Mucosa of descending colon (tissue), 3 donors: ENCODE measurements at places on chromosomes 2 and 18. TPM values are rescaled to one million over a fixed set of nuclear protein-coding genes. Genes with fewer than 3 reads are reported as not detected.

CCDC88A gene
- 14.4 TPM for total RNA-seq

CCL20 gene
- 24.4 TPM for total RNA-seq

HMSD gene
- 0.38 TPM for total RNA-seq

ASAP2 gene
- 50.4 TPM for total RNA-seq

ACMSD gene
- not detected for total RNA-seq

PCARE gene
- not detected for total RNA-seq

GAL3ST2 gene
- total RNA-seq: 46.5 TPM

MZT2B gene
- total RNA-seq: 210 TPM

ERICH2 gene
- not detected for total RNA-seq

MYL12B gene
- total RNA-seq: 609 TPM

FAM168B gene
- total RNA-seq: 86.1 TPM

DPYSL5 gene
- 0.24 TPM for total RNA-seq

ST3GAL5 gene
- 5.4 TPM for total RNA-seq

APCDD1 gene
- total RNA-seq: 3.8 TPM

DNA sequence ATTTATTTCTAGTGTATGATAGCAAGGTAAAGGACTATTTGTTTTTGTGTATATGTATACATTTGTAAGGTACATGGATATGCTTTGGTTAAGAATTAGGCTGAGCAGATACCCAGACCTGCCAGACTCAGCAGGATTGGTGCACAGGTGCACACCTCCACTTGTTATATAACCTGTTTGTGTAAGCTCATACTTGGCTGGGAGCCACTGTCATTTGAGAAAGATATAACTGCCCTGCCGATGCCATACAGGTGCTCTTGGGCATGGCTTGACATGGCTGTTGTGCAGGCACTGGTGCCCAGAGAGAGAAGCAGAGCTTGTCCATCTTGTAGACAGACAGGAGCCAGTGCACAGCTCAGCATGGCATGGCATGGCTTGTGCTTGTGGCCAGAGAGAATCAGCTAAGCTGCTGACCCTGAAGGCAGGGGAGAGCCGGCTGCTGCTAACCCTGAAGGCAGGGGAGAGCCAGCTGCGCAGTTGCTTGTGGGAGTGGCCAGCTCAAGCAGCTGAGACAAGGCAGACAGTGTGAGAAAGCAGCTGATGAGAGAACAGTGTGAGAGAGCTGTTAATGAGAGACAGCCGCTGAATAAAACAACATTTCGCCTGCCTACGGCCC, 136.5 kb downstream of the RNF144A start:
- DNase-seq: no peak

DNA sequence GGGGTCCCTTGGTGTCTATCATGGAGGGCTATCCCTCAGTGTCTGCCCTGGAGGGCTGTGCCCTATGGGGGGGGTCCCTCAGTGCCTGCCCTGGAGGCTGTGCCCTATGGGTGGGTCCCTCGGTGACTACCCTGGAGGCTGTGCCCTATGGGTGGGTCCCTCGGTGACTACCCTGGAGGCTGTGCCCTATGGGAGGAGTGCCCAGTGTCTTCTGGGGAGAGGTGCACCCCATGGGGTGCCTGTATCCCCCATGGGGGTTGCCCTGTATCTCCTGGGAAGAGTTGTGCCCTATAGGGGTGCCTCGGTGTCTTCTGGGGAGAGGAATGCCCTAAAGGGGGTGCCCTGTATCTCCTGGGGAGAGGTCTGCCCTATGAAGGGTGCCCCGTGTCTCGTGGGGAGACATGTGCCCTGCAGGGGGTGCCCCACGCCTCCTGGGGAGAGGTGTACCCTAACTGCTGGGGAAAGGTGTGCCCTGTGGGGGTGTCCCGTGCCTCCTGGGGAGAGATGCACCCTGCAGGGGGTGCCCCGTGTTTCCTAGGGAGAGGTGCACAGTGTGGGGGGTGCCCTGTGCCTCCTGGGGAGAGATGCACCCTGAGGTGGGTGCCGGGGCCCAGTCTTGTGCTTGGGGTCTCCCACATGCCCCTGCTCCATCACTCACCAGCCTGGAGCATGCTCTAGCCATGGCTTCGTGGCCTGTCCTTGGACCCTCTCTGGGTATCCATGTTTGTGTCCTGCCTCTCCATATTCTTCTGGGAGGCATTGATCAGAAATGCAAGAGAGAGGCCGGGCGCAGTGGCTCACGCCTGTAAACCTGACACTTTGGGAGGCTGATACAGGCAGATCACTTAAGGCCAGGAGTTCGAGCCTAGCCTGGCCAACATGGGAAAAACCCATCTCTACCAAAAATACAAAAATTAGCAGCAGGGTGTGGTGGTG, 215.6 kb downstream of the HDAC4 start:
- DNase-seq: peak; percentile 14

- DNase-seq: no peak
Observed at GRCh38 chr18:74063023-74063422, 84.6 kb downstream of the FBXO15 start.

DNA sequence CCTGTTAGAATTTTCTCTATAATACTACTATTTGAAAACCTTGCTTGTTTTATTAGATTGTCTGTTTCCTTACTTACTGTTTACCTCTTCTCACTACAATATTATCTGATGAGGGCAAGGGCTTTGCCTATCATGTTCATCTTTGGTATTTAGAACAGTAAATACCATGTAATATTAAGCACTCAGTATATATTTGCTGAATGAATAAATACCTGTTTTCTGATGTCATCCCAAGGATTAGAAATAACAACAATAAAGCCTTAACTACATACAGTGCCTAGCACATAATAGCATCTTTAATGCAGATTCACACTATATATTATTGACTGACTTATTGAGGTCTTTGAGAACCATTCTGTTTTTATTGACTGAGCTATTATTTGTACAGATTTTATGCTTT, 142.1 kb downstream of the TMEM247 start:
- no peak for DNase-seq

GRCh38 chr2:26722911-26723310, 30.4 kb downstream of the KCNK3 start:
- DNase-seq: no peak

DNA sequence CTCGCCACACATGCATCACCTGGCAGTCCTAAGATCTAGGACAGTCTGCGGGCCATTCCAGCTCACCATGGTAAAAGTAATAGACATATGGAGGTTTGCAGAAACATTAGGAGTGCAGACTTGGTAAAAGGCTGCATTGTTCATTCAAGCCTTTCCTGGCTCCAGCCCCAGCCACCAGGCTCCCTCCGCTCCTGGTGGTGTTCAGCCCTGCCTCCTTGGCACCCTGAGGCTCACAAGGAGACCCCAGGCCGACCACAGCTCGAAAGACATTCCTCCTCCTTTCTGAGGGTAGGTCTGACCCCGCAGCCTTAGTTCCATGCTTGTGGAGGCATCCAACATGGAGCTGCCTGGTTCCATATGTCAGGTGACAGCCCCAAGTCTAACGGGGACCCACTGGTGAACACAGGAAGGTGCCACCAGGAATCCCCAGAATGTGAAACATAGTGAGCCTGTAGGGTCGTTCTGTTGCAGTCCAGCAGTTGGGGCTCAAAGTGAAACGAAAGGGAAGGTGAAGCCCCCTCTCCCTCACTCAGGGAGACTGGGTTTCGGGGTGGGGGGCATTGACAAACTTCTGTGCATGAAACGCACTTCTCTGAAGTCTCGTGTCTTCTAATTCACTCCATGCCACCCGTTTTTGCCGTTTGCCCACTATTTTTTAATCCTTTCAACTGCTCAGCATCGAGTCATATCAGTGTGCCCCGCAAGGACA, 5.0 kb upstream of the SP100 start:
- DNase-seq: no peak

- DNase-seq: no peak
Observed at GRCh38 chr2:102074152-102074783, 68.3 kb upstream of the IL1R1 start.

DNA sequence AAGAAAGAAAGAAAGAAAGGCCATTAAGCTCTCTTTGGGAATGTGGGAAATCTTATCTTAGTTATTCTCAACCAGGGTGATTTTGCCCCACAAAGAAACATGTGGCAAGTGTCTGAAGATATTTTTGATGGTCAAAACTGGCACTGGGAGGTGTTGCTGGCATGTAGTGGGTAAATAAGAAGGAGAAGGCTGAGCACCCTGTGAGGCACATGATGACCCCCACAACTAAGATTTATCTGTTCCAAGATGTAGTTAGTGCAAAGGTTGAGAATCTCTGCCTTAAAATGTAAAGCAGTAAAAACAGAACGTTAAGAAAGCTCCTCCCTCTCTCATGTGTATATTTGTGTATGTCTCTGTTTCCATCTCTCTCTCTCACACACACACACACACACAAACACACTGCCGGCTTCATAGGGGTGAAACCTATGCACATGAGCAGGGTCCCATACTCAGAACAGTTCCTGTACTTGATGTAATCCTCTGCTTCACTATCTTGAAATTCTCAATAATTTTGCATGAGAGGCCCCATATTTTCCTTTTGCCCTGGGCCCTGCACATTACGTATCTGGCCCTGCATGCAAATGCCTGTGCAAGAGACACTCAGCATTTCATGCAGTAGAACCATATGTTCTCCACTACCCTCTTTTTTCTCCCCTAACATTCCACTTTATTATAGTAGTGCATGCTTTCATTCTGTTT, 94.3 kb downstream of the MREG start:
- DNase-seq: no peak

- no peak for DNase-seq
Observed at GRCh38 chr2:50356858-50357257, 675.1 kb downstream of the NRXN1 start.

DNA sequence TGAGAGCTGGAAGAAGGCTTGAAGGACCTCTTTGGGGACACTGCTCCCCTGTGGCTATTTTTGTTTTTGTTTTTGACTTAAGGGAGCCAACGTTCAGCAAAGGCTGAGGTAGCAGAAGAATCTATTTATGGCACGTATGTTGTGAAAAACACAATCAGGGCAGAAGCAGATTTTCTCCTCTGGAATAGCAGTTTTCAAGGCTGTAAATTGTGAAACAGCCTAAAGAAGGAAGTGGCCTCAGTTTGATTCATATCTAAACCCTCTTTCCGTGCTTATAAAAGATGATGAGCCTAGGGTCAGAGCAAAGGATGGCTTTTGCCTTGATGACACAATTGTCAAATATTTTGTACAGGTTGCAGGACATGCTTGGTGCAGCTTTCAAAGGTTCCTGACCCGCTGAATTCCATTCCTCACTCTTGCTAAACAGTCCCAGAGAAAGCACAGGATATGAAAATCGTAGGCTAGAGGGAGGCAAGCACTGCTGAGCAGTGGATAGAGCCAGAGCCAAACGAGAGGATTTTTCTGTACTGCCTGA, 106.2 kb upstream of the DLX2 start:
- no peak for DNase-seq

GRCh38 chr2:201024518-201024917, 47.0 kb downstream of the HYCC2 start:
- no peak for DNase-seq

GRCh38 chr2:74293191-74293991, 49.8 kb downstream of the SLC4A5 start:
- no peak for DNase-seq

- DNase-seq: no peak
Observed at GRCh38 chr2:3639015-3639630, 18.9 kb upstream of the ALLC start.

GRCh38 chr2:53347269-53347668, 420.3 kb upstream of the CHAC2 start:
- DNase-seq: no peak

DNA sequence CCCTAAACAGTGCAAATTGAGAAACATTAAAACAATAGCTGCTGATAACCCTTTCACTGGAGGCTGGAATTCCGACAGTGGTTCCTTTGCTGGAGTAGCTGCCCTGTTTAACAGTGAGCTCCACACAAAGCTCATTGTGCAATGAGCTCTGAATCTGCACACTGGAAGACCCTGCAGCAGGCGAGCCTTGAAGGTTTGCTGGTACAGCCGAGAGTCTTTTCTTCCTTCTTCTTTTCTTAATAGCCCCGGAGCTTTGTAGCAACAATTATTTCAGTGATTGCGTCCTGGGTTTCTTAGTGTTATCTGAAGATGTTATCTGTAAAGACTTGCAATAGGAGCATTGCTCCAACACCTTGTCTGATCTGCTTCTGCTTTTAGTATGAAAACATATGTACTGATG, 50.8 kb upstream of the CXCR4 start:
- DNase-seq: no peak

DNA sequence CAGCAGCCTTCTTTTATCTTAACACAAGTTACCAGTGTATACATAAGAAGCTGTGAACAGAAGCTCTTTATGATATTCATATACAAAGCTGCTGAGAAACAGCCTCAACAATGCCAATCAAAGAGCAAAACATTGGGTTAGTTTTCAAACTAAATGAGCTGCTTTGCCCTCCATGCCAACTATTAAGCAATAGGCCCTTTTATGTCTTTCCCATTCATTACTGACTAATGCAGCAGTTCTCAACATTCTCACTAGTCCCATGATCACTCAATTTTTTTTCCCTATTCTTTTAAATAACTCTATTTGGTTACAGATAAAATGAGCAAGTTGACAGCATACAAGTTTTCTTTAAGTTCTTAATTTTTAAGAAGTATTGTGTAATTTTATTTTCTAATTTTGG, 57.9 kb upstream of the FRZB start:
- DNase-seq: no peak

- no peak for DNase-seq
Observed at GRCh38 chr2:40625849-40626248, 174.0 kb upstream of the SLC8A1 start.

- no peak for DNase-seq
Observed at GRCh38 chr2:200300638-200301314, 5.7 kb upstream of the SPATS2L start.

GRCh38 chr2:74573747-74574562, 19.4 kb downstream of the DOK1 start:
- DNase-seq: no peak

DNA sequence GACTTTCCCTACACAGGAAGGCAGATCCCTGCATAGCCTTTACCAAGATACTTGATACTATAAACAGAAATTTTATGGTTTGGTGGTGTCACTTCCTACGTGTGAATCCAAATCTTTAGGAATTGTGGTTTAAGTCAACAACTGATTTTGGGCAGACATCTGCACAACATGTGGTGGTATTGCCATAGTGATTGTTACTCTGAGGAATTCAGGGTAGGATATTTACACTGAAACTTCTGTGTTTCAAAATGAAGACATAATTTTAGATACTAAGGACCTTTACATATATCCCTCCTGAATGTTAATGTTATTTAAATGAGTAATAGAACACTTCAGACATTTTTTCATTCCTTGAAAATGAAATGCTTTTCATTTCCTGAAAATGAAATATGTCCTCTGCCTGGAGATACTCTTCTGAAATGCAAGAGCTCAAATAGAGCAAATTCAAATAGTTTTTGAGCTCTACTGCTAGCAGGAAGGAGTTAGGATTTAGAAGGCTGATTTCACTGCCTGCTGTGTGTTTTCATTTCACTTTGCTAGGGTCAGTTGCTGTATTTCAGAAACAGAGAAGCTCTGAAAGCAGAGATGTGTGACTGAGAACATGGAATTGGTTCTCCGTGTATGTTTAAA, 77.2 kb downstream of the MDH1 start:
- no peak for DNase-seq

GRCh38 chr2:52835909-52836308, 931.7 kb upstream of the CHAC2 start:
- DNase-seq: no peak

GRCh38 chr2:40823478-40823877, 371.6 kb upstream of the SLC8A1 start:
- DNase-seq: no peak

GRCh38 chr2:231541645-231542044, 11.4 kb upstream of the NMUR1 start:
- no peak for DNase-seq

- no peak for DNase-seq
Observed at GRCh38 chr18:55433140-55433539, 154.9 kb downstream of the TCF4 start.
